ENCODE measurements at places on chromosomes 3 and 15.

- DNase-seq, result no peak
These were observed 481.5 kb downstream of the LPP start for GRCh38 chr3:188635258-188636042.

GRCh38 chr15:67863442-67863987 is 23.7 kb upstream of the RNU6-1 start:
- DNase-seq, result peak; percentile 73

- DNase-seq, result no peak
These were observed 96.0 kb downstream of the CCNL1 start for GRCh38 chr3:157063926-157064325.

GRCh38 chr3:50503504-50504342 is at the start of gene CACNA2D2:
CACNA2D2 (minus strand) TSS chr3:50503634; CDS start chr3:50503423, 211 bp downstream.
- DNase-seq, result peak; percentile 66

- no peak for DNase-seq
These were observed 24.7 kb downstream of the POPDC2 start for GRCh38 chr3:119635719-119636118.

- DNase-seq, result no peak
These were observed 301.6 kb downstream of the EFHB start for GRCh38 chr3:19632099-19633074.

GRCh38 chr3:175413926-175414325 is 554.8 kb downstream of the NAALADL2 start:
- DNase-seq, result no peak

GRCh38 chr3:165256554-165257065 is 60.4 kb upstream of the SLITRK3 start:
- no peak for DNase-seq

DNA sequence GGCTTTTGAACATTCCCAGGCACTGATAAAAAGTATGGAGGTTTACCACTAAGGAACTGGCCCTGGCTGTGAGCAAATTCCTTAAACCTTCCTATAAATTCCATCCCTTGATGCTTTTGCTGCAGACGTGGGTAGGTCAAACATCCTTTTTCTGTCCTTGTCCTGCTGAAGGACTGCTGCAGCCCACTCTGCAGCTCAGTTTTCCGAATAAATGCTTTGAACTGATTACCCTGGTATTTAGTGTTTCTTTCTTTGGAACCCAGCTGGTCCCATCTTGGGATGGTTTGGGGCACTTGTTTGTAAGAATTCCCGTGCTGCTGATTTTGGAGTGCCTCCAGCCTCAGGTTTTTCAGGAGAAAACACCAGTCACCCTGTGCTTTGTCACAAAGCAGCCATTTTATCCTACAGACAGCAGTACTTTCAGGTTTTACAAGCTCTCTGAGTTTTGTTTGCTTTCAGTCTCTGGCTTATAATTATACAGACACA is 815.9 kb downstream of the VGLL3 start:
- no peak for DNase-seq

DNA sequence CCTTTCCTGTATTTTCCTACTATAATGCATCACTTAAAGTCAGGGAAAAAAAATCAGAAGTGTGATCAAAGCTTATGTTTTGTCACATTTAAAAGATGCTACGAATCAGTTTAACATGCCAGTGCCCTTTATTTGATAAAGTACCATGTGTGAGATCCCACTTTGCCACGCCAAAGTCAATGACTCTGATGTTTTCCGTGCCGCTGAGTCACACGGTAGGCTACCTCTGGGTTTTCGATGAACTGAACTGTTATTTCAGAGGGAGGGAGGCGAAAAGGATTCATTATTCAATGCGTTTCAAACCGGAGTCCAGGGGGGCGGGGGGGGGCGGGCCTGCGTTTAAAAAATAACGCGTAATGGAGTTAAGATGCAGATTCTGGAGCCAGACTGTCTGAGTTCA is 203.0 kb downstream of the ABHD5 start:
- no peak for DNase-seq

DNA sequence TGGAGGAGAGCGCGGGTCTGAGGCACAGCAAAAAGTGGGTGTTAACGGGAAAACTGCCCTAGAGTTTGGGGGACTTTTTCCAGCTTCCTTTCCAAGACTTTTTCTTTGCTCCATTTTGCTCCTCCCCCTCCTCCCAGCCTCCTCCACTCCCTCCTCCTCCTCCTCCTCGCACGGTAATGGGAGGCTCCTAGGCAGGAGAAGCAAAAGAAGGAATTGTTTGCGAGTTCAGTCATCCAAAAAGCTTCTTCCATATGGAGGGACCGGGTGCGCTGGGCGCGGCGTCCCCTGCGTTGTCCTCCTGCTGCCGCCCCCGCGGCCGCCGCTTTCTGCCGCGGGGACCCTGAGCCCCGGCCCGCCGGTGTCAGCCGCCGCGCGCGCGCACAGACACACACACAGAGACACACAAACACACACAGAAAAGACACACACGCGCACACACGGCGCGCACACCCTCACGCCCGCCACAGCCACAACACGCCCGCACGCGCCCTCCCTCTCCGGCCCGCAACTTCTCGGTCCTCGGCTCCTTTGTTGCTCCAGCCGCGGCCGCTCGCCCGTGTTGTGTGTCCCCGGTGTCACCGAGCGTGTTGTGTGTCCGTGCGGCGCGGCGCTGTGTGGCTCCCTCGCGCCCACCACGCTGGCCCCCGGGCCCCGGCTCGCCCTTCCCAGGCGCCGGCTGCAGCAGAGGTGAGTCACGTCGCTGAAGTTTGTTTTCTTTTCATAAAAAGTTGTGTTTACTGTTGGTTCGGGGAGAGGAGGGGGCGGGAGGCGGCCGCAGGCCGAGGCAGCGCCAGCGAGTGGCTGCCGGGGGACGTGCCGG is at the start of gene BOC:
Gene BOC, plus strand, starts transcription at position 228 of the 820 bp plus-strand sequence. CDS start 38,246 bp downstream, outside the sequence.
- peak; percentile 59 for DNase-seq

DNA sequence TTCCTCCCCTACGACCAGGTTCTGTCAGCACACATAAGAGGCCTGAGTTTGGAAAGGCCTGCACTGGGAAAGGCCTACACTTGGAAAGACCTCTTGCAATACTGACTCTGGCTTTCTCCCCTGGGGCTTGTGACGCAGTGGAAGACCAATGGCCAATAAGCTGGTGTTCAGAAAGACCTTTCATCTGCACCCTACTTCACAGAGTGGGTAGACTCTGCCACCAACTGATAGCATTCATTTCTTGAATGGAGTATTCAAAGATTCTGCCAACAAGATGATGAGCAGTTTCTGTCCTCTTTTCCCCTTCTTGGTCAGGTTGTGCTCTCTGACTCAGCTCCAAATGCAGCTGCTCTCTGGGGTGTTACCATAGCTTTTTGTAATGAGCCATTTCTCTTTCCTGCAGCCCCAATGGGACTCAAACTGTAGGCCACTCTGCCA is 48.8 kb downstream of the TIPARP start:
- no peak for DNase-seq

DNA sequence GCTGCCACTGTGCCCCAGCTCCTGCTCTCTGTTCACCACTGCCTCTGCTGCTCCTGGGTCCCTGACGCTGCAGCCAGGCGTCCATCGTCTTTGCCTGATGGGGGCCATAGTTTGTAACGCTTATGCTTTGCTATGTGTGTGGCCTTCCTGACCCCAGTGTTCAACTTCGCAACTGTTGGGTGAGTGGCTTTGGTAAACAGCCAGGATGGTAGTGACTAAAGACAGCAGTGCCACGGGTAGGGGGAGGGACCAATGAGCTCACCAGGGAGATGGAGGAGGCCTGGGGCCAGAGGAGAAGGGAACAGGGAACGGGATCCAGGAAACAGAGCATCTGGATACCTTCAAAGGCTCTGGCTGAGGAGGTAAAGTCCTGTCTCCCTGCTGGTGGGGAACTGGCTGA is 75.9 kb upstream of the ALDH1L1 start:
- DNase-seq, result no peak

DNA sequence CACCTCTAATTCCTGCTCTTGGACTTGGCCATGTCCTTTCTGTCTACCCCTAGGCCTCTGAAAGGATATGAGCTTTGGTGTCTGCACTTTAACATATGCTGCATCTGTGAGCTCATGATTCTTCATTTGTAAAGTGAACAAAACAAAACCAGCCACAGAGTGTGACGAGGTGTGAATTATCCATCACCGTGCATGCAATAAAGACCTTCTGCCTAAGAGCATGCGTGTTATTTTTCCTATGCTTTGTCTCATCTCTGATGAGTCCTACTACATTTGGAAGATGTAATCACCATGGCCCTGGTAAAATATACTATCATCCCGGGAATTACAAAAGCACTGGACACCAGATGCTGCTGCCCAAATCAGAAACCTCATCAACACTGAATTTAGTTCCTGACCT is 103.5 kb upstream of the KCNAB1 start:
- no peak for DNase-seq

DNA sequence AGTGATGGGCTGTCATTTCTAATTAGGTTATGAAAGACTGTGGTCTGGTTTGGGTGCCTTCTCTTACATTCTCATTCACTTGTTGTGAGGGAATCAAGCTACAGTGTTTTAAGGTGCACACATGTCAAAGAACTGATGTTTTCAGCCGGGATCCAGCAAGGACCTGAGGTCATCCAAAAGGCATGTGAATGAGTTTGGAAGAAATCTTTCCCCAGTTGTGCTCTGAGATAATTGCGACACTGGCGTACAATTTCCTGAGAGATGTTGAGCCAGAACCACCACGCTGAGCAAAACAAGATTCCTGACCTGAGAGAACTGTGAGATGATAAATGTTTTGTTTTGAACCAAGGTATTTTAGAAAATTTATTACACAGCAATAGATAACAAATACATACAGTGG is 295.3 kb upstream of the SLITRK3 start:
- DNase-seq, result no peak

GRCh38 chr3:69209413-69209812 is 87.0 kb upstream of the LMOD3 start:
- DNase-seq, result no peak

DNA sequence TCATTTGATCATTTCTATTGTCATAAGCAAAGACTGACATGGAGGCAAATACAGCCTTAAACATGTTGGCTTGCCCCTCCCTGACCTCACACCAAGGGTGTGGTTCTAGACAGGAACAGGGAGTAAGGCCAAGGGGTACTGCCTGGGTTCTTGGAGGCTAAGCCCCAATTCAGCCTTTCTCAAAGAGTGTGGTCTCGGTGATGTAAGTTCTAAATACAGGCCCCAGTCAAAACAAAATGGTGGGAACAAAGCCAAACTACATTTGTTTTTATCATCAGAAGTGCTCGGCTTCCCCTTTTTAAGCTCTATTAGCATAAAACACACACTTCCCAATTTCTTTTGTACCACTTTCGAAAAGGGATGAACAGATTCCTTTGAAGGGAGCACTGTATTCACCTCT is 129.5 kb downstream of the ATP8B4 start:
- DNase-seq, result no peak

DNA sequence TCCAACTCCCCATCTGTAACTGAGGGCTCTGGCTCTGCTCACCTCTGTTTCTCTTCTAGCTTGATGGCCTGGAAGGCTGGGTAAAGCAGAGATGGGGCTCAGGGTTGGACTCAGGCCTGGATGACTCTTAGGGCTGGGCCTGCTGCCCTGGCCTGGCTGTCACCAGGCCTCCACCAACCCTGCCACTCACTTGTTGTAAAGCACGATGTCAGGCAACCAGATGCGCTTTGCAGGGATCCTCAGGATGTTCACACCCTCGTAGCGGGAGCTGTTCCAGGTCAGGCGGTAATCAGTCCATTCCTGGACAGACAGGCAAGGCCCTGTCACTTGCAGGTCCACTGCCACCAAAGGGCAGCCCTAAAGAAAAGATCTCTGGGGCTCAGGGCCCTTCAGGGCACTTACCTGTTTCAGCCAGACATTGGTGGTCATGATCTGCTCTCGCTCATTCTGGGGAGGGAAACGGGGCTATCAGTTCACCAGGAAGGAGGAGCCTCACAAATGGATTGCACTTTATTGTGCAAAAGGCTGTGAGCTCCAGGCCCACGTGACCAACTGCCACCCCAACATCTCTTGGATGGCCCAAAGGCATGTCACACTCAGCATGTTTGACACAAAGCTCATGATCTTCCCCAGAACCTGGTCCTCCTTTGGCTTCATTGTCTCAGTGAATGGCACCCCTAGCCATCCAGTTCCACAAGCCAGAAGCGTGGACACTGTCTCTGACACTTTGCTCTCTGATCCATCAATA is 9.9 kb downstream of the CHRNB4 start:
- no peak for DNase-seq

DNA sequence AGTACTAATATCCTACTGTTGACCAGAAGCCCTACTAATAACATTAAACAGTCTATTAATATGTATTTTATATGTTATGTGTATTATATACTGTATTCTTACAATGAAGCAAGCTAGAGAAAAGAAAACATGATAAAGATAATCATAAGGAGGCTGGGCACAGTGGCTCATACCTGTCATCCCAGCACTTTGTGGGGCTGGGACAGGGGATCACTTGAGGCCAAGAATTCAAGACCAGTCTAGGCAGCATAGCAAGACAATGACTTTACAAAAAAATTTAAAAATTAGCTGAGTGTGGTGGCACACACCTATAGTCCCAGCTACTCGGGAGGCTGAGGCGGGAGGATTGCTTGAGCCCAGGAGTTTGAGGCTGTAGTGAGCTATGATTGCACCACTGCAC is 8.9 kb upstream of the HERC1 start:
- no peak for DNase-seq

DNA sequence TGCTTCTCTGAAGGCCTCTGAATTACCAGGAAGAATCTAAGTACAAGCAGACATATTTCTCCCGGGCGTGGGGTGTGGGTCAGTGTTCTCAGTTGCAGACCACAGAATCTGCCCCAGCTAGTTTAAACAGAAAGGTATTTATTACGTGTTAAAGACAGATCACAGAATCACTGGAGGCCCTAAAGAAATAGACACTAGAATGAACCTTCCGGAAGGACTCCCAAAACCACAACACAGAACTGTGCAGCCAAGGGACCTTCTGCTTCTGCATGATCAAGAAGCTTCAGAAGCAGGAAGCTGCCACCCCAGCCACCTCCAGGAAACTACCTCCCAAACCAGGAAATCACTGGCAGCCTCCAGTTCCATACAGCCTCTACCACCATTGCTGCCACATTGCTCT is 32.7 kb upstream of the ZFAND6 start:
- DNase-seq, result no peak

GRCh38 chr15:72230197-72231065 is 559 bp downstream of the PKM start:
- DNase-seq, result peak; percentile 85

DNA sequence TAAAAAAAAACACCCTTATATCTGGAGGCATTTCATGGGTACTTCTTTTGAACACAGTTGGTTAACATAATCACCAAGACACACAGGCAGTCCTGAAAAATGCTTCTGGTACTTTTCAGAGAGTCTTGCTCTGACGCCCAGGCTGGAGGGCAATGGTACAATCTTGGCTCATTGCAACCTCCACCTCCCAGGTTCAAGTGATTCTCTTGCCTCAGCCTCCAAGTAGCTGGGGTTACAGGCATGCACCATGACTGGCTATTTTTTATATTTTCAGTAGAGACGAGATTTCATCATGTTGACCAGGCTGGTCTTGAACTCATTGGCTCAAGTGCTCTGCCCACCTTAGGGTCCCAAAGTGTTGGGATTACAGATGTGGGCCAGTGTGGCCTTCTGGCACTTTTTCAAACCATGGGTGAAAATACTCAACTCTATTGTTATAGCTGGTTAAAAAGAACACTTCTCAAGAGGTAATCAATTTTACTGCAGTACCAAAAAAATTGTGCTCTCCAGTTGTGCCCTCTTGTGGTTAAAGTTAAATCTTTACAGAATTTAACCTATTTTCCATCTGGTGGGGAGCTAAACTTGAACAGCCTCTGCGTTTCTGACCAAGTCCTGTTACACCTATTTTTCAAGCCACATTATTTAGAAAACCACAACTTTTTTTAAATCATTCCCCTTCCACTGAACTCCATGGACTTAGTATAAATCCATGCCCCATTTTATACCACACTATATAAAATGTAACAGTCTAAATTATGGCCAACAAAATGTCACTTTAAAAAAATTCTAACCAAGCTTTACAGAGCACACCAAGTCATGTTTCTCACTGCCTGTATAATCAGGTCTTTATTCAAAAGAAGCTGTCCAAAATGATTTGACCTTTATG is 1.2 kb upstream of the SNAPC5 start:
- DNase-seq, result no peak
